ENCODE measurements at places on chromosomes 2 and 18.

GRCh38 chr2:219278655-219279150 is 463 bp upstream of the DNAJB2 start:
- no peak for DNase-seq

GRCh38 chr18:62897153-62897552 is 181.8 kb downstream of the PHLPP1 start:
- DNase-seq, result no peak

DNA sequence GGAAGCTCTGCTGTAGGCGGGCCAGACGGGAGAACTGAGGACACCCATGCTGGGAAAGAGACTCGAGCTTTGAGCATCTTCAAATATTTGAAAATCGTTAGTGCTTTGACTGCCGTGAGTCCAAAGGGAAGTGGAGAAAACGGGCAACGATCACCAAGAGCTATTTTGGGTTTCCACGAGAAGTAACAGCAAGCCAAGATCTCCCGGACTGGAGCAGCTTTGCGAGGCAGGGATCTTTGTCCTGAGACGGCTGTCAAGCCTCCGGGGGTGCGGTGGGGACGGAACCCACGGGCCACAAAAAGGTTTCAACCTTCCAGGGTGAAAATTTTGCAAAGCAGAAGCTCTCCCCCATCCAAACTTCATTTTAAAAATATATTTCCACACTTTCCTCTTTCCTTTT is 195.8 kb downstream of the NDUFA10 start:
- DNase-seq, result no peak

DNA sequence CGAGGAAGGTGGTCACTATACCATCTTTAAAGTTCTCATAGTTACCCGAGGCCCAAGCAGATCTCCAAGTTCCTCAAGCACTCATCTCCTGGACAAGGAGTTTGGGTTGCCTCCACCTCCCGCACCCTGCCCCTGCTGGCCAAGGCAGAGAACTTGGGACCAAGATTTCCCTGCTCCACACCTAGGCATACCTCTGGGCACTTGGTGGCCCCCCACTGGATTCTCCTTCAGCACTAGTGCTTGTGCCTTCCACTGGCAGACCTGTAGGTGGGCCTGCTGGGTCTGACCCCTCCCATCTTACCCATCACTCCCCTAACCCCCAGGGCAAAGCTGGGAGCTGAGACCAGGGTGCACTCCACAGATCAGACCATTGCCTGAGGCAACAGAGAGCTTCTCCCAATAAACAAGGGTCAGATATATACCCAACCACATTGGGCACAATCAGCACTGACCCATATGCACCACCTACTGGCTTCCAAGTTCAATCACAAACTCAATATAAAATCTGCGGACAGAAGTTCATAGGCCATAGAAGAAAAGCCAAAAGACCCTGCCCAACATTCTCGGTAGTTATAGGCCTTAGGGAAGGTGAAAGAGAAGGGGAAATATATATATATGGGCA is 244.2 kb downstream of the EXOC6B start:
- DNase-seq, result no peak

GRCh38 chr2:218020281-218020680 is 17.5 kb upstream of the TNS1 start:
- DNase-seq, result no peak

DNA sequence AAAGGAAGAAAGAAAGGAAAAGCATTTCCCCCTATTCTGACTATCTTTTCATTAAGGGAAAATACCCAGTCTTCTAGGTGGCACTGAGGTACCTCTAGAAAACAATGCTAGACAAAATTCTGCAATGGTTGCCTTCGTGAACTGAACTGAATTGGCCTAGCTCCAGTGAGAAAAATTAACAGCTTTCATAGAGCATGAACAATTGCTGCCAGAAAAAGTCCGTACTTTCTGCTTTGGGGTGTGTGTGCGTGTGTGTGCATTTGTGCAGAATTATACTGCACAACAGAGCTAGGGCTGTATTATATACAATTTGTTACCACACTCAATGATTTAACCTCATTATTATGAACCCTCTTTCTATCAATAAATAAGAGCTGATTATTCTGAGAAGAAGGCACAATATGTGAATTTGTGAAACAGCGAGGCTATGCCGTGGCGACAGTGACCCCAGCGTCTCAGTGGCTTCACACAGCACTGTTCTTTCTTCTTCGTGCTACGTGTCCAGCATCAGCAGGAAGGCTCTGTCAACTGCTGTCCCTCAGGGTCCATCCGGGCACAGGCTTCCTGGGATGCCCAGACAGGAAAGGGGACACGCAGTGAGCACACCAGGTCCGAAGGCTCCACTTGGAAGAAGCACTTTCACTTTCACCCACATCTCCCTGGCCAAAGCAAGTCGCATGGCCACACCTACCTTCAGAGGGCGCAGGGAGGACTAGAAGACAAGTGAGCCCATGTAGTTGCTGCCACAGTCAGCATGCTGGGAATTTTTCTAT is 47.5 kb downstream of the PTGR3 start:
- DNase-seq, result peak; percentile 9

DNA sequence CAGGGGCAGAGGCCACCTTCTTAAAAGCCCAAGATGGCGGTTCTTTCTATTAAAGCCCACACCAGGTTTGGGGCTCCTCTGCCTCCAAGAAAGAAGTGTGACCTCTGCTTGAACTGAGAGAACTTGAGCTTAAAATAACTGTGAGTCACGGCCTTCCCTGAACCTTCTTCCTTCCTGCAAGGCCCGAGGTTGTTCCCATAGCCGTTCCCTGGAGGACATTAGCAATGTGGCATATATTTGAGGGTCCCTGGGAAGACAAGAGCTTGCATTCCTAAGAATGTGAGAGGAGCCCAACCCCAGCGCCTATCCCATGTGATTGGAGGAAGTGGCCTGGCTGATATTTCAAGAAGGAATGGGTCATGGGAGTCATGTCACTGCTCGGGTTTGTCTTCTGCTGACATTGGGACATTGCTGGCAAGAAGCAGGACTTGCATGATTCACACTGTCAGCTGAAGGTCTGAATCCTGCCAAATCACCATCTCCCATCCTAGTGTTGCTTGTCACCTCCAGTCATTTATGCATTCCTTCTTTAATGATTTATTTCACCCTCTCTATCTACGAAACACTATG is 168.1 kb downstream of the TRIB2 start:
- no peak for DNase-seq

GRCh38 chr2:15735484-15736326 is 144.0 kb downstream of the DDX1 start:
- no peak for DNase-seq

DNA sequence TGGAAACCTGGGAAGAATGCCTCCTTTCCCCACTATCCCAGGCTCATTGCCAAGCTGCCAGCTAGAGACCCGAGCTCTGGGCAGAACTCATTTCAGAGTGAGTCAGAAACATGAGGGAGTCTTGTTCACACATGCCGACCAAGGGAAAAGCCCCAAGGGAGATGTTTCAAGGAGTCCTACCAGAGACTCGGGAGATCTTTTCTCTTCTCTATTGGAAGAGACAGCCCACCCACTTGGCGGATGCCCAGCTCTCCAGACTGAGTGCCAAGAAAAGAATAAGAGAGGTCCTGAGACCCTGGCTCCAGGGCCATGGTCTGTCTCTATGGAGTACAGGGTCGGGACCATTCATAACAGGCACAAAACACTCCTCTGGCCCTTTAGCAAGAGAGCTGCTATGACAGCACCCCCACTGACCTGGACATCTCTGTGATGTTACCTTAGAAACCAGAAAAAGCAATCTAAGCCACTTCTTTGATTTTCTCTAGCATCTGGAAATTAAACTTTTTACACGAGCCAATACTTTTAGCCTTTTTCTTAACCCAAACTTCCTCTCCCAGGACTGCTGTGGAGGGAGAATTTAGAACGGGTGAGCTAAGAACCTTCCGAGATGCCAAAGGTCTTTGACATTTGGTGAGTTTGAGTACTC is 18.5 kb upstream of the IGFBP5 start:
- DNase-seq, result no peak

- DNase-seq, result no peak
Observed at GRCh38 chr2:107428781-107429180, 397.9 kb upstream of the RGPD4 start.

GRCh38 chr2:106863387-106863786 is 22.6 kb downstream of the ST6GAL2 start:
- DNase-seq, result no peak

DNA sequence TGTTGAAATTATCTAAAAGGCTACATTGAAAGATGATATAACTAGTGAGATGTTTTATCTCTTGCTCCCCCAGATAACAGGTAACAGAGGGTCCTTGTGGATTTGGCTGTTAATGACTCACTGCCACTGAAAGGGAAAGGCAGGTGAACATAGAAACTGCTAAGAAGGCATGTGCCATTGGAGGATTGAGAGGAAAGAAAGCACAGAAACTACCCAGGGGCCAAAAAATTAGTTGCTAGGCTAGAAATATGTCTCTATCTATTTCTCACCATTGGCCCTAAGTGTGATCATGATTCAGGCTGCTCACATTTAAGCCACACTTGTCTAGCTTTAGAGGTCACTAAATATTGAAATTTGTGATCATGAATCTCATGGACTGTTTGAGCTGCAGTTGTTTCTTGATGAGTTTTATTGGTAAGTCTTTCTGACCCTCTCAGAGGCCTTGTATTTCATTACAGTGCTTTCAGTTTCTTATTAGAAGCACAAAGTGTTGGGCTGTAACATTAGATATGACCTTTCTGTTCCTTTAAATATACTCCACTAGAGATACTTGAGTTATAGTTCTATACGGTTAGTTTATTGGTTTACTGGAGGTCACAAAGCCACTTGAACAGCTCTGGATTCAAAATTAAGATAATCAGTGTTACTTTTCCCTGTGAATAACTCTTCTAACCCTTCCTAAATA is 26.2 kb downstream of the NAB1 start:
- no peak for DNase-seq

- no peak for DNase-seq
Observed at GRCh38 chr2:39871291-39871761, 92.3 kb upstream of the THUMPD2 start.

GRCh38 chr2:7015007-7015950 is 98.1 kb downstream of the RNF144A start:
- DNase-seq, result no peak

- DNase-seq, result no peak
Observed at GRCh38 chr2:33020883-33021282, 74.1 kb downstream of the LTBP1 start.

GRCh38 chr2:61529944-61530735 is 8.0 kb downstream of the XPO1 start:
- no peak for DNase-seq

DNA sequence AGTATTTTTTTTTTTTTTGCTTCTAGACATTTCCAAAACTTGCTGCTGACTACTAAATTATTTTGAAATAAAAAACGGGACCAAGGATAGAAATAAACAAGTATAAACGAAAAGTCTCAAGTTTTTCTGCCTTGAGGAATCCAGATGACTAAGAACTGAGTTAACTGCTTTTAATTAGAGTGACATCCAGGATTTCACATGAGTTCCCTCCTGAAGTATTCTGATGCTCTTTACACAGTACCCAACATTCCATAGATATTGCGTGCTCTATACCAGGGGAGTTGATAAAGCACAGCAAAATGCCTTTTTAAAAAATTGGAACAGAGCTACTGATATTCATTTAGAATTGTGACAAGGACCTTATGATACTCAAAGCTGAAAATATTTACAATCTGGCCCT is 618.0 kb downstream of the CCDC85A start:
- DNase-seq, result no peak

DNA sequence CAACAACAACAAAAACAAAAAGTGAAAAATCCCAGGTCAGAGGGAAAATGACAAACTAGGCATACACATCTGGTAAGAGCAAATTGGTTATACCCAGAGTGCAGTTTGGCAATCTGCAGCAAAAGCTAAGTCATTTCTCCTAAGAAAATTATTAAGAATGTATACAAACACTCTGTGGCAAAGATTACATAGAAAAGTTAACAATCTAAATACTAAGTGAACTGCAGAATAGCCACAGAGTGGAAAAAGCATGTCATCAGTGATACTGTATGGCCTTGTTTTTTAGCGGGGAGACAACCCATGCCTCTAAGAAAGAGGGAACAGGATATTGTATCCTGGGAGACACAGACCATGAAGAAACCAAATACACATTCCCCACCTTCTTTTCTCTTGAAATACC is 136.0 kb upstream of the ITGB6 start:
- no peak for DNase-seq

DNA sequence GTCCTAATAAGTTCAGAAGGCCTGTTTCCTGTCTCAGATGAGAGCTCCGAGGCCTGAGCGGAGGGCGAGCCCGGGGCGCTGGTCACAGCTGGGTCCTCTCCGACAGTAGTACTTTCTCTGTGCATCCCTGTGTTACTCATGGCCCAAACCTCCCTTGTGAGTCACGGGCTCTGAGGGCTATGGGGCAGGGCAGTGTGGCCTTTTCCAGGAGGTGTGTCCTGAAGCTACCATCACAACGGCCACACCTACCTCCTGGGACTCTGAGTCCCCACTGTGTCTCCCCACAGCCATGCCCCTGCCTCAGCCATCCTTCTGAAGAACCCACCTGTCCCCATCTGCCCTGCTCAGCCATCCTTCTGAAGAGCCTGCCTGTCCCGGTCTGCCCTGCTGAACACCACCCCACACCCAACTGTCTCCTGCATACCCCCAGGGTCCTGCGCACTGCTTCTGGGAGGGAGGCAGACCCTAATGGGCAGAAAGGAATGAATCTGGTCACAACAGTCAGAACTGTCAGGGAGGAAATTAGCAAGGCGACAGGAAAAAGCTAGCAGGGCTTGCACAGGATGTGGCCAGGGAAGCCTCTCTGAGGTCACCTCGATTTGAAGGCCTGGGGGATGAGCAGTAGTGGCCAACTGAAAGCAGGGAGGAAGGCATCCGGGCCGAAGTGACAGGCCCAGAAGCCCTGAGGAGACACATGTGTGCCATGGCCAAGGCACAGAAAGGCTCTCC is 145.4 kb upstream of the RIOK3 start:
- no peak for DNase-seq

- DNase-seq, result no peak
Observed at GRCh38 chr2:233439191-233439590, 84.9 kb downstream of the DGKD start.

DNA sequence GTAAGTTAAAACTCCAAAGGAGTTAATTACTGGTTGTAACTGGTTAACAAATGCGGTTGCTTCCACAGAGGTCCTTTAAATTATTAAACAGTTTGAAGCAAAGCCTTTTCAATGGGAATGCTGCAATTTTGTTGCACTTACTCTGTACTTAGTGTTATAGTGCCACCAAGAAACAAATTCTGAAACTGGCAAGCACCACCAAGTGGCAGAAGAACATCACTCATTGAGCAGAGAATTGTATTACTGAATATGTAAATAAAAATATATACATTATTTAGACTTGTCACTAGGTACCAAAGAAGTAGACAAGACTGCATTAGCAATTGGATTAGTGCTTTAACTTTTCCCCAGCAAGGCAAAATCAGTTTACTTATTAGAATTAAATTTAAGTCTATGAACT is 2.6 kb upstream of the TMEFF2 start:
- DNase-seq, result no peak
